Heart right ventricle (tissue), 16 donors: ENCODE measurements at places on chromosomes 6 and 20.
A peak's percentile ranks its signal among the peaks of the same experiment; 100 is the strongest.

GRCh38 chr20:48292806-48293205 lies 507.5 kb upstream of the SULF2 start:
- DNase-seq, result no peak

DNA sequence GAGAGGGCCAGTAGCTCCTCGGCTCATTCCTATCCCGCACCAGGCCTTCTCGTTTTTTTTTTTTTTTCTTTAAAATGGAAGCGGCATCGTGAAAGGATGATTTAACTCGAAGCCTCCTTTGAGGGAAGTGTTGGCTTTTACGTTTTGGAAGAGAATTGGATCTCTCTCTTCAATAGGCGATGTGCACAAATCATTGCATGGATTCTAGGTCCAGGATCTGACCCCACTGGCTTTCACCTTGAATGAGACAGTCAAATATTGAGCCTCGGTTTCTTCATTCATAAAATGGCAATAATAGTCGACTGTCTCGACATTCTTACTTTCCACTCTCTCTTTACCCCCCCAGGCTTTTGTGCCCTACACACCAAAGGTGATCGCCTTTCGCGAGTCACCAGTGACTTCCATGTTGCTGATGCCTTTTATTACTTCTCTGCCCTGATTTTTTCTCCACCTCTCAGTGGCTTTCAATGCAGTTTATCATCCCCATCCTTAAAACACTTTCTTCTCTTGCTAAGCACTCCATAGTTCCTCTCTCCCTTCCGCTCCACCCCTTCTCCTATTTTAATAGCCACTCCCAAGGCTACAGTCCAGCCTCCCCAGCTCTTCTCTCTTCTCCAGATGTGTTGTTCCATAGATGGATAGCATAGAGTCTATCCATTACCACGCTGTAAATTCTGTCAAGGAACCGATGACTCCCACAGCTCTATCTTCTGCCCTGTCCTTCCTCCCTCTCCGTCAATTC lies 473 bp upstream of the DTNBP1 start:
- DNase-seq, result no peak

GRCh38 chr6:54907355-54907754 lies 60.8 kb downstream of the FAM83B start:
- DNase-seq, result no peak

- no peak for DNase-seq
Measured at GRCh38 chr6:9532621-9533557, 882.0 kb downstream of the TFAP2A start.

GRCh38 chr20:18287546-18287914 lies 797 bp upstream of the ZNF133 start:
- peak; percentile 7 for DNase-seq

- DNase-seq, result no peak
Measured at GRCh38 chr6:151101816-151102694, 137.7 kb upstream of the AKAP12 start.

DNA sequence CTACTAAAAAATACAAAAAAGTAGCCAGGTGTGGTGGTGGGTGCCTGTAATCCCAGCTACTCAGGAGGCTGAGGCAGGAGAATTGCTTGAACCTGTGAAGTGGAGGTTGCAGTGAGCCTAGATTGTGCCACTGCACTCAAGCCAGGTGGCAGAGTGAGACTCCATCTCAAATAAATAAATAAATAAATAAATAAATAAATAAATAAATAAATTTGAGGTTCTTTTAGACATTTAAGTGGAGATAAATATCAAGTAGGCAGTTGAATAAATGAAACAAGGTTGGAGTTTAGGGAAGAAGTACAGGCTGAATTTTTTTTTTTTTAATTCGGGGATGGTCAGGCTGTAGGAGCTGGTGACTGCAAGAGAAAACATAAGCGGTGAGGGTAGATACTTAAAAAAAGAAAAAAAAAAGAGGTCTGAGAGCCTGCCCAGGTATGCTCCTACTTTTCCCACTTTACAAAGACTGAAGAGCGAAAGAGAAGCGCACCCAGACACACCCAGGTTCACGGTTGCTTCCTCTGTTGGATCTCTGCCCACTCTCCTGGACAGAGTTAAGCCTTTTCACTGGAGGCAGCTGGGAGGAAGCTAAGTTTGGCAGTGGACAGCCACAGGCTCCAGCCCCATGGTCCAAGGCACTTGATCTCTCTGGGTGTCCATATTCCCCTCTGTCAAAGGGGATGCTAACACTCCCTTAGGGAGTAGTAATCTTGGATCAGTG lies 100.9 kb upstream of the PRDM1 start:
- peak; percentile 13 for DNase-seq

GRCh38 chr6:11322252-11322885 lies 89.9 kb upstream of the NEDD9 start:
- DNase-seq, result no peak

GRCh38 chr6:163383912-163384311 lies 30.6 kb upstream of the QKI start:
- no peak for DNase-seq

DNA sequence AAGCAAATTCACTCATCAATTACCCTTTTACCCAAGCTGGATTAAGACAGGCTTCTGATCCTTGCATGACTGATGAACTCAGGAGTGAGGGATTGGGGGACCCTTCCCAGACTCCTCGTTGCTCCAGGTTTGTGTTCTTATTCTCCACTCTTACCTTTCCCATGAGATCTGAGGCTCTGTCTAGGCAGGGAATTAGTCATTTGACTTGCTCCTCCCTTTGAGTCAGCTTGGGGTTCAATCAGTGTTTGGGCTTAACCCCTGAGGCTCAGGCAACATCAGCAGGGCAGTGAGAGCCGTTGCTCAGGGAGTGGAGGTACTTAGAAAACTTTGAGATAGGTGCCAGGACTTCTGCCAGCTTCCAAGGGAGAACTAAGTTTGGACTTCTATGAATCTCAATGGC lies 20.7 kb upstream of the TOX2 start:
- no peak for DNase-seq

- DNase-seq, result no peak
Measured at GRCh38 chr20:8352486-8352885, 220.4 kb downstream of the PLCB1 start.

- DNase-seq, result no peak
Measured at GRCh38 chr20:61349447-61350165, 97.5 kb downstream of the CDH4 start.

DNA sequence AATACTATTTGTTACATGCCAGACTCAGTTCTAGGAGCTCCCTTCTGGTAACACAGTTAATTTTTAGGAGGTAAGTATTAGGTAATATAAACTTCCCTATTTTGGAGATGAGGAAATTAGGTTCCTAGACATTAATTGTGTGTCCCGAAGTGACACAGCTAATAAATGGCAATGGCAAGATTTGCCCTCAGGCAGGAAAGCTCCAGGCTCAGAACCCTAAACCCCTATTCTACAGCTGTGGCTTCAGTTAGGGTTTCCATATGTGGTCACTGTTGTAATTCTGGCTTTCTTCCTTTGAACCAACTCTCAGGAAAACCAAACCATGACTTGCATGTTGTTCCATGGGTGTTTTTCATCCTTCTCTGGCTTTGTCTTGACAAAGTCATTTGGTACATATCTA lies 188.2 kb downstream of the PLCB1 start:
- DNase-seq, result no peak

- no peak for DNase-seq
Measured at GRCh38 chr6:42933205-42933604, 3.9 kb downstream of the CNPY3 start.

- DNase-seq, result no peak
Measured at GRCh38 chr6:126170978-126171382, 168.9 kb upstream of the CENPW start.

- DNase-seq, result no peak
Measured at GRCh38 chr6:152351742-152352141, 285.4 kb downstream of the SYNE1 start.

- peak; percentile 95 for DNase-seq
Measured at GRCh38 chr20:32474967-32475811, 109.9 kb downstream of the NOL4L start.

DNA sequence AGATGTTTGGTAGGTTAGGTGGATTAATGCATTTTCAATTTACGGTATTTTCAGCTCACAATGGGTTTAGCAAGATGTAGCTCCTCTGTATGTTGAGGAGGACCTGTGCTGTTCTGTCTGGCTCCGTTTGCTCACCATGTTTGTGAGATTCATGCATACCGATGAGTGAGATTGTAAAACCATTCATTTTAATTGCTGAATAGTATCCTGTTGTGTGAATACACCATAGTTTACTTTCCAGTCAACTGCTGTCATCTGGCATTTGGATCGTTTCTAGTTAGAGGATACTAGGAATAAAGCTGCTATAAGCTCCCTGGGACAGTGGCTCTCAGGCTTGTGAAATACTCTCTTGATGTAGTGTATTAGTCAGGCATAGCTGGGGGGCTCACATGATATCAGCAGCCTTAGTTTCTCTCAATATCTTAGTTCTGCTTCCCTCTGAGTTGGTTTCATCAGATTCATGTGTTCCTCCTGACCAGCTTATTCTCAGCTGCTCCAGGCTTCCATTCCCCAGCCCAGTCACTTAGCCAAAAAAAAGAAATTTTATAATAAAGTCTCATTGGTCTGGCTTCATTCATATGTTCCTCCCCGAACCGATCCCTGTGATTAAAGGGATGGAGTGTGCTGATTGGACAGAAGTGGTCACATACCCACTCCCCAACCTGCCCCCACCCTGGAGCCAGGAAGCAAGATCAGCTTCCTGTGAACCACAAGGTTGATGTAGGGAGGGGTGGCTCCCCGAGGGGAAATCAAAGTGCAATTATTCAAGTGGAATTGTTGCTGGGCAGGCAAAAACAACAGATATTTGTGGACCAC lies 10.9 kb upstream of the B4GALT5 start:
- peak; percentile 35 for DNase-seq

DNA sequence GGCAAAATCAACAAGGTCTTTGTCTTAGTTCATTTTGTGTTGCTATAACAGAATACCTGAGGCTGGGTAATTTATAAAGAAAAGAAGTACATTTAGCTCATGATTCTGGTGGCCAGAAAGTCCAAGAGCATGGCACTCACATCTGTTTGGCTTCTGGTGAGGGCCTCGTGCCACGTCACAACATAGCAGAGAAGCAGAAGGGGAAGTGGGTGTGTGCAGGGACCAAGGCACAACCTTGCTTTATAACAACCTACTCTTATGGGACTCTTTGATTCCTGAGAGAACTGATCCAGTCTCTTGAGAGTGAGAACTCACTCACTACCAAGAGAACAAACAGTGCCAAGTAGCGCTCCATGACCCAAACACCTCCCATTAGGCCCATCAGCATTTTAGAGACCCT lies 25.4 kb downstream of the GABRR2 start:
- no peak for DNase-seq

GRCh38 chr6:36510365-36510764 lies 36.9 kb downstream of the STK38 start:
- DNase-seq, result no peak

DNA sequence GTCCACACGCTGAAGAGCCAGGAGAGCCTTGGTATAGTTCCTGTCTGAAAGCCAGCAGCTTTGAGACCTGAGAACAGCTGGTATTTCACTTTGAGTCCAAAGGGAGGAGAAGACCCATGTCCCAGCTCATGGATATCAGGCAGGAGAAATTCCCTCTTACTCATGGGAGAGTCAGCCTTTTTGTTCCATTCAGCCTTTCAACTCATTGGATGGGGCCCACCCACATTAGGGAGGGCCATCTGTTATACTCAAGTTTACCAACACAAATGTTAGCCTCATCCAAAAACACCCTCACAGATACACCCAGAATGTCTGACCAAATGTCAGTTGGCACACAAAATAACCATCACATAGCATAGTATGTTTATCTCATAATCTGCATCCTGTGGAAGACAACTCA lies 80.1 kb downstream of the GMDS start:
- no peak for DNase-seq

GRCh38 chr6:75096966-75097365 lies 108.9 kb downstream of the COL12A1 start:
- no peak for DNase-seq

DNA sequence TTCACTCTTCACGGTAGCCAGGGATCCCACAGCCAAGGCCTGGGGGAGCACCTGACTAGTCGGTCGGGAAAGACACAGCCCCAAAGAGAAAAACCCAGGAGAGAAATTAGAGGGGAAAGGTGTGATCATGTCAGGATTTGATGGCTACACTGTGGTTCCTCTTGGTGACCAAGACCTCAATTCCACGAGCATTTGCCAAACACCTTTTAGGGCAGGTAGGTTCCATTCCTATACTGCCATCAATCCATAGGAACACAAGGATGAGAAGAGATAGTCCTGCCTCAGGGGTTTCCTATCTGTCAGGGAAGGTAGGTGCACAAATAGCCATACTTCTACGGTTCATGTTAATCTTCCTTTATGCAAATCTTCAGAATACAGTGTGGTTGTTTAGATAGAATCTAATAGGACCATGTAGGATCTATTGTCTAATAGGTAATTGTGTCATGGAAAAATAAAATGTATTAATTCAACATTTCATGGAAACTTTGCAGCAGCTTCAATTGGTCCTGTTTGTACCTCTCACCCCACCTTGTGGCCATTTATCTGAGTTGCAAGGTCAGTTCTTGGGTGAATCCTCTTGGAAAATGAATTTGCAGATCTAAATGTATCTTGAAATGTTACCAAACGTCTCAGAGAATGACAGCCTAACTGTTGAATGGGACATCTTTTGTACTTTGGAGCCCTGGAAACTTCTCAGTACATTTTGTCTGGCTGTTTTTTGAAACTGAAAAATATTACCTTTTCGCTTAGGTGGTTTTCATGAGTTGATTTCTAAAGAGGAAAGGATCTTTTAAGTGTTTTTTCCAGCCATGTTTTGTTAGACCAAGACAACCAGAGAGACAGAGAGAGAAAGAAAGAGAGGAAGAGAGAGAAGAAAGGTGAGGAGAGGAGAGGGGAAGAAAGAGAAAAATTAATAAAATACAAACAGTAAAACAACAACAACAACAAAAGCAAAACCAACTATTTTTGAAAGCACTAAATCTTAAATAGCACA lies 33.7 kb upstream of the IYD start:
- no peak for DNase-seq

- DNase-seq, result no peak
Measured at GRCh38 chr20:11966186-11966585, 48.5 kb downstream of the BTBD3 start.

DNA sequence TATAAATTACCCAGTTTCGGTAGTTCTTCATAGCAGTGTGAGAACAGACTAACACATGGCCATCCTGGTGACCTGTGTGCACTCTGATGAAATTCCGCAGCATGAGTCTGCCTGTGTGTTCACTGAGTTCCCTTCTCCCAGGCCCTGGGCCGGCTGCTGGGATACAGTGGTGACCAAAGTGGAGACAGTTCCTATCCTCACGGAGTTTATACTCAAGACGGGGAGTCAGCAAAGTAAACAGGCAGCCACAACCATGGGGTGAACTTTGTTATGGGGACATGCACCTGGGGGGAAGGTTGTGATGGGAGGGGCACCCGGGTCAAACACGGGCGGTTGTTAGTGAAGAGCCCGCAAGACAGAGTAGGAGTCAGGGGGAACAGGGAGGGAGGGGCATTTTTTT lies 202.0 kb downstream of the CDH4 start:
- DNase-seq, result no peak

DNA sequence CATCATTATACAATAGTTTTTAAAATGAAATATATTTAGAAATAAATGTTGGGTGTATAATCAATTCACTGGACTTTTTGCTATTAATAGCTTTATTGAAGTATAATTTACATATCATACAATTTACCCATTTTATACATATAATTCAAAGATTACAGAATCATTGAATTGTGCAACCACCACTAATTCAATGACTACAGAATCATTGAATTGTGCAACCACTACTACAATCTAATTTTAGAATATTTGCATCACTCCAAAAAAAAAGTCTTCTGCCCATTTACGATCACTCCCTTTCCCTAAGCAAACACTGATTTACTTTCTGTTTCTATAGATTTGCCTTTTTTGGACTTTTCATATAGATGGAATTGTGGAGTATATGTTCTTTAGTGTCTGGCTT lies 35.1 kb upstream of the RIMS1 start:
- no peak for DNase-seq

GRCh38 chr6:131226459-131227157 lies 91.3 kb downstream of the AKAP7 start:
- no peak for DNase-seq
